ENCODE measurements at places on chromosomes 16 and 17.
A peak's percentile ranks its signal among the peaks of the same experiment; 100 is the strongest.

- no peak for DNase-seq
These were observed 94.4 kb downstream of the CLEC16A start for GRCh38 chr16:11038777-11039176.

DNA sequence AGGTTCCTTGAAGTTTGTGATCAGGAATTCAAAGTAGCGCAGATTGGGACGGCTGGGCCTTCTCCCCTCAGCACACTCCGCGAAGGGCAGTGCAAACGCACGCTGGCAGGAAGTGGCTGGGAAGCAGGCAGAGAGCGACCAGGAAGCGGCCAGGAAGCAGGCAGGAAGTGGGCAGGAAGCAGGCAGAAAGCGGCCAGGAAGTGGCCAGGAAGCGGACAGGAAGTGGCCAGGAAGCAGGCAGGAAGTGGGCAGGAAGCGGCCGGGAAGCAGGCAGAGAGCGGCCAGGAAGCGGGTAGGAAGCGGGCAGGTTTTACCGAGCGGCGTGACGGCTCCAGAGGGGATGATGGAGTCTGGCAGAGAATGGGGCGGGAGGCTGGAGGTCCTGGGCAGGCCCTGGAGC lies 3.2 kb downstream of the DPEP1 start:
- no peak for DNase-seq

- DNase-seq = no peak
These were observed 29.9 kb downstream of the CIBAR2 start for GRCh38 chr16:85082173-85083050.

- peak; percentile 32 for DNase-seq
These were observed 1.5 kb downstream of the NUDT16L1 start for GRCh38 chr16:4694642-4695451.

DNA sequence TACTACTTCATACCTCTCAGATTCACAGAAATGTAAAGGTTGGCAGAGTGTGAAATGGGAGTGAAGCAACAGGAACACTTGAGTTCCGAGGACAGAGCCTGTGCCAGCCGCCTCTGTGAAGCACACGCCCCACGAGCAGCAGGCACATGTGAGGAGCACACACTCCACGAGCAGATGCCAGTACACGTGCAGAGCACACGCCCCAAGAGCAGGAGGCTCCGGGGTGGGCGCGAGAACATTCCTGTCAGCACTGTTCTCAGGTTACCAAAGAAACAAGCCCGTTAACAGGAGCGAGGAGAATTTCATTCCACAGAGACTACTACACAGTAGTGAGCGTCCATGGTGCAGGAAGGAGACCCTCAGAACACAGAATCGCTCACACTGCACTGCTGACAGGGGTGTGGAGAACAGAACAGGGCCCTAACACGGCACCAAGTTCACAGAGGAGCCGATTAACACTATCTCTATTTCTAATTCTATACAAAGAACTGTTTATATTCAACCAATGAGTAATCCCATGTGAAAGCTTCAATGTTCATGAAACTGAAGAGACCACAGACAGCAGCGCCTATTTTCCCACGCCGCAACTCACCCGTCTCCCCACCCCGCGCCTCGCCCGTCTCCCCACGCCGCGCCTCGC lies 40.1 kb downstream of the KLHDC4 start:
- DNase-seq = no peak

DNA sequence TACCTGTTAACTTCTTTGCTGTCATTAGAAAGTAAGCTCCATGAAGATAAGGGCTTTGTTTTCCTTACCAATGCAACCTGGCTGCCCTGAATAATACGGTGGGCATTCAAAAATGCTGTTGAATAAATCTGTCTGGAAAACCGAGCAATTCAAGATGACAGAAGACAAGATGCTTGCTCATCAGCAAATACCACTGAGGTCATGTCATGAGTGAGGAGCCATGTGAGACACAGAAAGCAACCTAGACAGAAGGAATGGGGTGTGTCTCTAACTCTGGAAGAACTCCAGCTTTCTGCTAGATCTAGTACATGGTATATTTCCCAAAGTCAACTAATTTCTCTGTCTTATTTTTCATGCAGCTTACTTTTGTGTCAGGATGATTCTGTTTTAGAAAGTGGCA lies 64.2 kb downstream of the STH start:
- DNase-seq = no peak

- peak; percentile 87 for DNase-seq
These were observed 27.1 kb downstream of the ARSG start for GRCh38 chr17:68318103-68318991.

DNA sequence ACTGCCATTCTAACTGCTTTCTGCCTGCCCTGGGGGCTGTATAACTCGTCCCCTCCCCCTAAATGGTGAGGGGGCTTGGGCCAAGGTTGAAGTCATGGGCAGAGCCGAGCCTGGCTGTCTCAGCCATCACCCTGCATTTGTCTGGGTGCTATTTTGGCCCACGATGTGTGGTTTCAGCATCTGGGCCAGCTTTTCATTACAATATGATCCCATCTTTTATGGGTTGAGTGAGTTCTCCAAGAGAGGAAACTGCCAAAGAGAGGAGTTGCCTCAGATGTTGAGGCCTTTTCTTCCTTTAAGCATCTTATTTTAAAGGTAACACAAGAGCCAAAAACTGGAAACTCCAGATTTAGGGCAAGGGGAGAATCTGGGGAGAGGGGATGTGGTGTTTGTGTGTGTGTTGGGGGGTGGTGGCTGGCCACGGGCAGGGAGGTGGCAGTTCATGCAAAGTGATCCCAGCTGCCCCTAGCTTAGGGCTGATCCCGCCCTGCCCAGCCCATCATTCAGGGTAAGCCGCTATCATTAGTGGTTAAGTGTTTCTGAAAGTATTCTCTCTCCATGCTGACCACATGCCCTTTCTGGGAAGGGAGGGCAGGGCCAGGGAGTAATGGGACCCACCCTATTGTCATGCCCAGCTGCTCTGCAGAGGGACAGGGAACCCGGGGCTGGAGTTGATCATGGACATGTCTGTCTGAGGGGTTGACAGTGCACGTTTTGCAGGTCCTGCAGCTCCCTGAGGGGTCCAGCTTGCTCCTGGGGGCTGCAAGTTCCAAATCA lies 83.2 kb upstream of the CLEC18A start:
- DNase-seq = no peak

DNA sequence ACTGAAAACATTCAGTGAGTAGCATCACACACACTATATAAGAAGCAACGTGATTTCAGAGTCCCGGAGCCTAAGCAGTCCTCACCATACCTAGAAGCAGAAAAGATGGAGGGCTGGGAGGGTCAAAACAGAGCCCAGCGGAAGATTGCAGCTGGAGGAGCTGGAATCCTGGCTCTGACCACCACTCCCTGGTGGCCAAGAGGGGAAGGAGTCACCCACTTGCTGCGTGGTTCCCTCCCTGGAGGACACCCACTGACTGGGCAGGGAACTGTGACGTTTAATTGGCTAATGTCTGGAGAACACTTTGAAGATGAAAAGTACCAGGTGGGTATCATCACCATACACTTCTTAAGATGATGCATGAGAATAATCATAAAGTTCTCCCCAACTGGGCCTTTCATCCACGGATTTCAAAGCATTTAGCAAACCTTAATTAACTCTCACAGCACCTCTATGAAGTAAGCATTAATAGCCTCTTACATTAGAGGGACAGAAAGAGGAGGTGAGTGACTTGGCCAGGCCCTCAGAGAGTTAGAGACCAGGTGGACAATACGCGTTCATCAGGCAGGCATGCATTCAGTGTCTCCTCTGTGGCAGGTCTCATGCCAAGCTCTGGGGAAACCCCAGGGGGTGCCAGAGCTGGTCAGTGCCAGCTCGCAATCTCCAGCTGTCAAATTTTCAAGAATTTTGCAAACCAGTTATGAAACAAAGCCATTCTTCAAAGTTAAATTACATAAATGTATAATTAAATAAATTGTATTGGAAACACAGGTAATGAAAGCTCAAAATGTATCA lies 137.9 kb downstream of the AXIN2 start:
- no peak for DNase-seq

DNA sequence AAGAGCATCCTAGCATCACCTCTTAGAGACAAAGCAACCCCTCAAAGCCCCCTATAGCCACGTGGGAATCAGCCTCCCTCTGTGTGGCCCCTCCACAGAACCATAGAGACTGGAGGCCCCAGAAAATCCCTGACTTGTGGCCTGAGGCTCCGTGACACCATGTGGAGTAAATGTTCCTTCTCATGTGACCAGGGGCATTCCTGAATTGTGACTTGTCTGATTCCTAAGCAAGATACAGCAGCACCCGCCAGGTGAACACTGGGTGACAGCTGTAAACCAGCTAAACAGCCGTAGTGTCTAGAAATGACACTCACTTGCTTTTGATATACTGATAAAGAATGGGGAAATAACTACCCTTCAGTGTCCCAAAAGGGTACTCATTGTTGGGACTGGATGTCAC lies 79.0 kb downstream of the DYNLRB2 start:
- no peak for DNase-seq

DNA sequence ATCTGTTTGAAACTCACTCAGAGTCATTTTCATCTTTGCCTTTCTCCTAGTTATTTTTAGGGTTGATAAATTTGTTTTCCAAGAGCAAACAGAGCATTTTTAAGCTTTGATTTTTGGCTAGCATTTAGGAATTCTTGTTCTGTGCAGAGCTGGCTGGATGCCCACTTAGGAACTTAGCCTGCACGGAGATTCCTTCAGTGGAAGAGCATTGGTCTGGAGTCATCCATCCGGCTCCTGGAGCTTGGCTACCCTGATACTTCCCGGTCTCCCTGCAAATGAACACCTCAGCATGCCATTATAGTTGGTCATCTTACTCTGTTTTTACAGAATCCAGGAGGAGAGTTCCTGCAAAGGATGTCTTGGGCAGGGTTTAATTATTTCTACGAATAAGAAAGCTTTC lies 57.1 kb downstream of the SPECC1 start:
- DNase-seq = no peak

DNA sequence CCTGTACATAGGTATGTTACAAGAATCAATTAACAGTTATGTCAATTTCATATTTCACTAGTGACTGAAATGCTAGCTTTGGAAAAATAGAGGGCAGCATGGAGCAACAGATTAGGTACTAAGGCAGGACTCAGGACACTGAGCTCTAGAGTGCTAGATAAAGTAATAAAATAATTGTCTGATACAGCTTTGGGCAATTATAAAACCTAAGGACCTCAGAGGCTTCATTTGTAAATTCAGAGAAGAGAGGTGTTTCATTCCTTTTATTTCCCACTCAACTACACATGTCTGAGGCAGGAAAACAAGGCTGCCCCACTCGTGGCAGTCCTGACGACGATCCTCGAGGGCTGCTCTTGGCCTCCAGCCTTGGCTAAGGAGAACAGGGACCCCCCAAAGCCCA lies 81.5 kb downstream of the CA4 start:
- DNase-seq = peak; percentile 42
